ENCODE measurements at places on chromosomes 16 and 17.

GRCh38 chr17:29664743-29665480 is 42.2 kb upstream of the CORO6 start:
- peak; percentile 44 for DNase-seq

GRCh38 chr17:41528959-41529353 is 848 bp upstream of the KRT19 start:
- no peak for DNase-seq

DNA sequence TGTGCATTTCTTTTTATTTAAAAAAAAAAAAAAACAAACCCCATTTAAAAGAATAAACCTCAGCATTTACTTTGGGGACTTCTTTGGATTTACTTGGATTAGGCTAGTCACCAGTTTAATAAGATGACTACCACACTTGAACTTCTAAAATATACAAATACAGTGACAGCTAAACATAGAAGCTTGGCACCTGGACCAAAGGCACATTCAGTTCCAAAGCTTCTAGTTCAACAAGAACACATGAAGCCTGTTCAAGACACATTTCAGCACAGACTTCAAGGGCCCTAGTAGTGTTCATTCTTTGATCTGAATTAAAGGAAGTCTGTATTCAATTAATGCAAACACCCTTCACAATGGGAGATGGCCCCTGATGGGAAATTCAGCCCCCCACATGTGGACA is 11.6 kb upstream of the ROGDI start:
- no peak for DNase-seq

DNA sequence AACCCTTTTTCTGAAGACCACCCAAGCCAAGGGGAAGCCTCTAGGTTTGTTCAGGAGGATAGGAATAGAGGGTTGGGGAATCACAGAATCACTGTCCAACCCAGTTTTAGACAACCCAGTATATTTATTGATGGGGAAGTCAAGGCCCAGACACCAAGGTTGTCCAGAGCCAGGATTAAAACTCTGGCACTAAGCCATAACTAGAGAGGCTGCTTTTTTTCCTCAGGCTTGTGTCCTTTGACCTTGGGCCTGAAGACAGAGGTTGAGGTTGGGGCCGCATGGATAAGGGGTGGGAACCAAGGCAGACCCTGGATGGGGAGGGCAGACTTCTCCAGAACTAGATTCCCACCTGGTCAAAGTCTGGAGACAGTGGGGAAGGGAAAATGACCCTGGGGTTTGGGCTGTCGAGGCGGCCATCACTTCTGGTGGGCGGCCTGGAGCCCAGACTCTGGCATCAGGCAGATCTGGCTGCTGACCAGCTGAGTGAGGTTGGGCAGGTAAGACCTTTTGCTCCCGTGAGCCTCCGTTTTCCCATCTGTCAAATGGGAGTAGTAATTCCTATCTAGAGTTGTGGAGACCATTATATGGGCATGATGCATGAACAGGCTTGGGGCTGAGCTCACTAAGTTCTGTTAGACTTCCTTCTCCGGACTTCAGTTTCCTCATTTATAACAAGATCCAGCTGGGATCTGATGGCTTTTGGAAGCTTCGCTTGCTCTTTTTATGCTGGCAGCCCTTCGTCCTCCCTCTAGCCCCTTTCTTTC is 17.9 kb downstream of the IGFBP4 start:
- DNase-seq = no peak

- no peak for DNase-seq
Measured at GRCh38 chr17:40793832-40794231, 5.9 kb downstream of the KRT28 start.

DNA sequence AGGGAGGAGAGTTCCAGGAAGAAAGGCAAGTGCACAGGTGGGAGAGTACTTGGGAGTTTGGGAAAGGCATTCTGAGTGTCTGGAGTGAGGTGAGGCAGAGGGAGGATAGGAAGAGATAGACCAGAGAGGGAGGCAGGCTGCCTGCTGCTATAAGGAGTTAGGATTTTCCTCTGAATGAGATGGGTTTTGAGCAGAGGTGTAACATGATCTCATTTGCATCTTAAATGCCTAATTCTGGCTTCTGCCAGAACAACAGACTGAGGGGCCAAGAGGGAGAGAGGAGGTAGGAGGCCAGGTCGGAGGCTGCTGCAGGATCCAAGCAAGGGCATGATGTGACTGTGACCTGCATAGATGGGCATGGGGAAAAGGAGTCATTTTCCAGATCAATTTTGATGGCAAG is 31.5 kb upstream of the IRX6 start:
- no peak for DNase-seq

- DNase-seq = no peak
Measured at GRCh38 chr17:40064971-40065768, 2.4 kb downstream of the THRA start.

- no peak for DNase-seq
Measured at GRCh38 chr16:52280086-52280485, 266.9 kb downstream of the TOX3 start.

DNA sequence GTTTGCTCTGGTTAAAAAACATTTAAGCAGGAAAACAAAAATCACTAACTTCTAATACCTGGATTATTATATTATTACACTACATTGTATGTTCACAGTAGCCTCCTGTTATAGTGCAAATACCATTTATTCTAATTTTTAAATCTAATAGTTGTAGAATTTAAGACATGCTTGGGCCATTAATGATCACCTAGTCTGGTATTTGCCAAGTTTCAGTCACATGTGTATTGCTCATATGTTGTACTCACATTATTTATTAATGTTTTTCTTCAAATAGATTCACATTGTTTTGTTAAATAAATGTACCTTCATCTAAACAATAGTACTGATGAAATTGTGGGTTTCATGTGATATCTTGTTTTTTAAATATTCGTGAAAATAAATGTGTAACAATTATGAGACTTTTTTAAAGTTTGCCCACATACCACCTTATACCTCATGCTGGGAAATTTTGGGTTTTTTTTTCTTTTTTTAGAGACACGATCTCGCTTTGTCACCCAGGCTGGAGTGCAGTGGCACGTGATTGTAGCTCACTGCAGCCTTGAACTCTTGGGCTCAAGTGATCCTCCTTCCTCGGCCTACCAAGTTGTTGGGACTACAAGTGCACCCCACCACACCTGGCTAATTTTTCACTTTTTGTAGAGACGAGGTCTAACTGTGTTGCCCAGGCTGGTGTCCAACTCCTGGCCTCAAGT is 5.9 kb downstream of the ZNF771 start:
- DNase-seq = no peak

- DNase-seq = no peak
Measured at GRCh38 chr16:54944002-54944401, 13.3 kb downstream of the IRX5 start.

GRCh38 chr17:15239491-15239890 is 25.6 kb downstream of the PMP22 start:
- no peak for DNase-seq

DNA sequence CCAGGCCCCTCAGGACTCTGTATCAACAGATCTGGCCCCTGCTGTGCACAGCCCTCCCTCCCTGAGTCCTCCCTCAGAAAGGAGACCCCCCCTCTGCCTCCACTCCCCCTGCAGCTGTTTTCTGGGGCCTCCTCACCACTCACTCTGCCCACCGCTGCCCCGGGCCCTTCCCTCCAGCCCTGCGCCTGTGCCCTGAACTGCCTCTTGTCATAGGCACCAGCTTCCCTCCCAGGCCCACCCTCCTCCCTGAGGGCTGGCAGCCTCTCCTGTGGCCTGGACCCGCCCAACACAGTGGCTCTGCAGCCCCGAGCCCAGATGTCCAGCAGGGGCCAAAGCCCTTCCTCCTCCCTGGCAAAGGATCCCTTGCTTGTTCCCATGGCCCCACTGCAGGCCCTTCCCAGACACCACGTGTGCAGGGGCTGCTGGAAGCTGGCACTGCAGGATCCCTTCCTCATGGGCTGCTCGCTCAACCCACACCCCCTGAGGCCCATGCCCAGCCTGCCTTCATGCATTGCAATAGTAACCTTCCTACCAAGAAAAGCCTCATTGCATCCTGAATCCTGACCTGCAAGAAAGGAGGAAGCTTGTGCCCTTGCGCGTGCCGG is 25.8 kb downstream of the GNPTG start:
- no peak for DNase-seq

DNA sequence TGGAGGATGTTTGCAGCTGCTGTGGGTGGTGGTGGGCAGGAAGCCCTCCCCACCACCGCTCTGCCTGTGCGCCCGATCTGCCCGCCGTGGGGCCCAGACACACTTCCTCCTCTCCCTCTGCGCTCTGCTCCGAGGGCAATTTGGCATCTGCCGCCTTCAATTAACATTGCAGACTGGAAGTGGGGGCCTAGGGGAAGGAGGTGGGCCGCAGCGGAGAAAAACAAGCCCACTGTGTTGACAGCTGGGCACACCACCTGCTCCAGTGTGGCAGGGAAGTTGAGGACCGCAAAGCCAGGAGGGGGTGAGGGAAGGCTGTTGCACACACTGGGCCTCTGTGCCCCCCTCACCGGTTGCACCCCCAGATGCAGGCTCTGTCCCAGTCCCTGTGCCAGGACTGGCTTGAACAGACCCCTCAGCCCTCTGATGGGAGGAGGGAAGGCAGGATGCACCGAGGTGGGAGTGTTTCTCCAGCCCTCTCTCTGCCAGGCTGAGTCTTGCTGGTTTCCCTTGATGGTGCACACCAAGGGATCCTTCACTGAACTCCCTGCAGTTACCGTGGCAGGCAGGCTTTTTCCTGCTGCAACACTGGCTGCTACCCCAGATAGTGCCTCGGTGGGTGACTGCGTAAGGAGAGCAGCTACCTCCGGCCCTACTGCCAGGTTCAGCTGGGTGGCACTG is 72.8 kb upstream of the MED9 start:
- no peak for DNase-seq

GRCh38 chr17:66351033-66351432 is 48.6 kb downstream of the PRKCA start:
- DNase-seq = no peak

DNA sequence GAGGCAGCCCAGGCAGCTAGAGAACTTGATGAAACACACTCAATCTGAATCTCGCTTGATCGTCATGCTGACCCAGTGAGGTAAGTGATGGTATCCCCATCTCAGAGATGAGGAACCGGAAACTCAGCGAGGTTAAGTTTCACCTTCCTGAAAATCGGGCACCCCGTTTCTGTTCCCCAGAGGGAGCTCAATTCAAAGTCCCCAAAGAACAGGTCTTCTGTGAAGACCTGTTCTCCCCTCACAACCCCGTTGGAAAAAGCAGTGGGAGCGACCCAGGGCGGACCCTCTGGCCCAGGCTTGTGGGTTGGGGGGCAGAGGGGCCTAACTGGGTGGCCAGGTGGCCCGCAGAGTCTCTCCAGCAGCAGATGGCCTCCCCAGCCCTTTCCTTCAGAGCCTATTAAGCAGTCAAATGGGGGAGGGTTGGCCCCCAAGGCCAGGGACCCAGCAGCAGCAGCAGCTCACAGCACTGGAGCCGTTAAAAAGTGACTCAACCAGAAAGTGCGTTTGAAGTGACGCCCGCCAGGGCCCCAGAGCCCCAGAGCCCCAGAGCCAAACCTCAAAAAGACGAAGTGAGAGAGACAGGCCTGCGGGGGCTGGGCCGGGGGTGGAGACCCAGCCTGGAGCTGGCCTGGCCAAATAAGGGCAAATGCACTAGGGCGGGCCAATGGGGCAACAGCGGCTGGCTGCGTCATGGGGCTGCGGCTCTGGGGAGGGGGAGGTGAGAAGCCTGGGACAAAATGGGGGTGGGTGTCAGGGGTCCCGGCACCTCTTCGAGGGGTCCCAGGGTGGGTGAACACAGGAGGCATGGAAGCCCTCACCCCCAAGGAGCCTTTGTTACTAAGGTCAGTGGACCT is 9.2 kb upstream of the TSPOAP1 start:
- DNase-seq = peak; percentile 96

DNA sequence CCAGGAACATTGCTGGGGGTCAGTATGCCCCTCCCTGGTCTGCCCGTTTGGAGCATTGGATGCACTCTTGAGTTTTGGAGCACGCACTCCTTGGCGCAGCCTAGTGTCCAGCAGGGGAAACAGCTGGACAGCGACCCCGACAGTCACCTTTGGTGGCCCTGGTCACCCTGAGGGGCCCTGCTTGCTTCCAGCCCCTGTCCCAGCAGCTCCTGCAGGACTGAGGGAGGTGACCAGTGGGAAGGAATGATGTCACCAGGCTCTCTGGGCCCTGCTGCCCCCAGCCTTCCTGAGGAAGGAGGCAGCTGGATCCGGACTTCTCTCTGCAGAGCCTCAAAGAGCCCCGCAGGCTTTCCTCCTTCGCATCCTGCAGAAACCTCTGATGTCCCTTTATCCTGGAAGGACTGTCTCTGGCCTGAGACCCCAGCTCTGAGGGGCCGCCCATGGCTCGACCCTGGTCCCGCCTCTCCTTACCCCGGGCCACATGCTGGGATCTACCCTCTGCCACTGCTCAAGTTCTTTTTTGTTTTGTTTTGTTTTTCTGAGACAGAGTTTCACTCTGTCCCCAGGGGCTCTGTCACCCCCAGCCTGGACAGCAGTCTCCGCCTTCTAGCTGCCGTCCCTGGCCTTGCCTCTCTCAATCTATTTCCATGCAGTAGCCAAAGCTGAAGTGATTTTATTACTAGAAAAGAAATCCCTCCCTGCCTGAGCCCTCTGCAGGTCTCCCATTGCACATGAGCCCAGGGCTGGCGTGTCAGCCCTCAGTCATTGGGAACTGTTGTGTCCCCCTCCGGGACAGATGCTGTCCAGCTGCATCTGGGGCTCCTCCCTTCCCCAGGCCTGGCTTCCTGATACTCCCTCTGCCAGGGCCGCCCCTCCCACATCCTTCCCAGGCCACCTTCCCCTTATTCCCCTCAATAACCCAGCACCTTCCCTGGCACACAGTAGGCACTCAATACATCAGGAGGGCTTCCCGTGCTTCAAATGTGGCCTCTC is 11.6 kb downstream of the ZSCAN10 start:
- DNase-seq = no peak

DNA sequence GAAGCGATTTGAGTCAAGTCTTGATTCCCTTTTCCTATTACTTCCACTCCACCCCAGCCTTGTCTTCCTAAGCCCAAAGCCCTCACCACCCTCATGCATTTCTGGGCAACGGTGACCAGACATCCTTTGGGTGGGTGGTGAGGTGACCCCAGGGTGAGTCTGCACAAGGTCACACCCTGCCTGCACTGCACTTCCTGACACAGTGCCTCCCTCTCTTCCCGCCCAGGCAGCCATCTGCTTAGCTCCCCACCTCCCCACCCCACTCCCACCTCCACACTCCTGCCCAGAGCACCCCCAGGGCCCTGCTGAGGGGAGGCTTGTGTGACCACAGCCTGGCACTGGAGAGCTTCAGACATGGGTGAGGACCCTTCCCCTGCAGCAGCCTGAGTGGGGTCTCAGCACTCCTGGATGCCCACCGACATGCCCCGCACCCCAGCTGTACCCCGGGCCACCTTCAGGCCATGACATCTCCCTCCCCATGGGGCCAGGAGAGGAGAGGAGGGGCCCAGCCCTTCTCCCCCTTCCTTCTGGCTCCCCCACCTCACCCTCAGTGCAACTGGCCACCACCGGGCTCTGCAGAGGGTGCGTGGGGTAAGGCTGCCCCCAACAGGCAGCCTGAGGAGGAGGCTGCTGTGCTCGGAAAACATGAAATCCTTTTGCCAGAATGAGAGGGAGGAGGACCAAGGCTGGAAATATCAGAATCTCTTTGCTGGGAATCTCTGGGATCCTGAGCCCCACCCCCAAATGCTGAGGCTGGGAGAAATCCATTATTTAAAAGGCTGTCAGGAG is 68.6 kb downstream of the CCT6B start:
- DNase-seq = no peak

- DNase-seq = no peak
Measured at GRCh38 chr17:77592106-77592865, 366.2 kb upstream of the TNRC6C start.
